ENCODE measurements at places on chromosomes 1 and 21. TPM values are rescaled to one million over a fixed set of nuclear protein-coding genes. Genes with fewer than 3 reads are reported as not detected.

The FCN3 gene
- total RNA-seq: not detected

The GBP7 gene
- not detected for total RNA-seq

The HSF2BP gene
- total RNA-seq: 3.9 TPM

The LRRC7 gene
- 0.10 TPM for total RNA-seq

The PRR9 gene
- total RNA-seq: not detected

The TCEA3 gene
- total RNA-seq: 0.72 TPM

The VAV3 gene
- total RNA-seq: 23.7 TPM

The LAMTOR5 gene
- 129 TPM for total RNA-seq

The KCND3 gene
- total RNA-seq: 0.08 TPM

The SPSB1 gene
- 12.2 TPM for total RNA-seq

DNA sequence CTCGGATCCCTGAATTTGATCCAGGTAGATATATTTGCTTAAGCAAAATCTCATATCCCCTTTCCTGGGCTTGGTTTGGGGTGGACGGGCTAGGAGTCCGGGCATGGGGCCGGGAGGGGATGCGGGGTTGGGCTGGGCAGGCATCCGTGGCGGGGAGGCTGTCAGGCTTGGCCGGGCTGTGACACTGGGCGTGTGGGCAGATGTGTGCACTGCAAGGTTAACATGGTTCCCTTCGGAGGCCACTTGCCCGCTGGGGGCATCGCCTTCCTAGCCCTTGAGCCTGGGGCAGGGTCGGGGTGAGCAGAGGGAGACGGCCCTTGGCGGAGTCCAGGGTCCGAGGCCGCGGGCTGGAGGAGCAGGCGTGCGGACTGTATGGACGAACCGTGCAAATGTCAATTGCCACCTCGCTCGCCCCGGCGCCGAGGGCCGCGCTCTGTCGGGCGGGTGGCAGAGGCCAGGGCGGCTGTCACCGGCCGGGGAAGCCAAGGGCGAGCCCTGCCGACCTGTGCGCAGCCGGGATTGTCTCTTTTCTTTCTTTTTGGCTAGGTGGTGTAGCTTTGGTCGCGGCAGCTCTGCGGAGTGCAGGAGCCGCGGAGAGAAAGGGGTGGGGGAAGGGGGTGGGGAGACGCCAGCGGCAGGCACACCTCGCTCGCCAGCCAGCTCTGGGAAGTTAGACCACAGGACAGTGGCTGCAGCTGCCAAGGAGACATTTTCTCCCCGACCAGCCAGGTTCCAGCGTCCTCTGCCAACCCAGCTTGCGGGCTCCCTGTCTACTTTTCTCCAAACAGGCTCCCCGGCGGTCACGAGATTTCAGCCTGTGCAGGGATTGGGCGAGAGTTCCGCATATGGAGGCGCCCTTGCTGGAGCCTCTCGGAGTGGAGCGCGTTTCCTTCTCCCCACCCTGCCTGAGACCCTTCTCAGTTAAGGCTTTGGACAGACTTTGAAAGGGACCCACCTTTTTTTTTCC, 1.3 kb downstream of the RCOR3 start:
- peak; percentile 75 for DNase-seq

DNA sequence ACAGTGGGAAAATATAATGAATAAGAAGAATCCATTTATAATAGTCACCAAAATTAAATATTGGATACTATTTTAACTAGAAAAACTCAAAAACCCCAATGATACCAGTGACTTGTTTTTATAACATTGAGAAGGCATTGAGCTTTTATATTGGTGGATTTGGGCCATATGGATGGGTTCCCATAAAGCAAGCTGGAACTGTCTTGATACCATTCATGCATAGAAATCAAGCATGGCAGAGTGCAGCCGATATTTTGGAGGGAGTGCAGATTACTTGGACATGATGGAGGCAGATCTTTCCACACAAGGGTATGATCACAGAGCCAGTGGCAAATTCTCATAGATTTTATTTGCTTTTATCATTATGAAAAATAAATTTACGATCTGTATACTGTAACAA, 3.8 kb upstream of the RWDD3 start:
- DNase-seq: no peak

GRCh38 chr1:76677416-76678405, 189.6 kb upstream of the ST6GALNAC5 start:
- no peak for DNase-seq

GRCh38 chr1:240732390-240732789, 120.4 kb upstream of the GREM2 start:
- DNase-seq: peak; percentile 83

GRCh38 chr1:233790662-233791371, 113.7 kb upstream of the SLC35F3 start:
- DNase-seq: peak; percentile 67

GRCh38 chr21:45484318-45484717, 57.9 kb downstream of the SLC19A1 start:
- DNase-seq: no peak

DNA sequence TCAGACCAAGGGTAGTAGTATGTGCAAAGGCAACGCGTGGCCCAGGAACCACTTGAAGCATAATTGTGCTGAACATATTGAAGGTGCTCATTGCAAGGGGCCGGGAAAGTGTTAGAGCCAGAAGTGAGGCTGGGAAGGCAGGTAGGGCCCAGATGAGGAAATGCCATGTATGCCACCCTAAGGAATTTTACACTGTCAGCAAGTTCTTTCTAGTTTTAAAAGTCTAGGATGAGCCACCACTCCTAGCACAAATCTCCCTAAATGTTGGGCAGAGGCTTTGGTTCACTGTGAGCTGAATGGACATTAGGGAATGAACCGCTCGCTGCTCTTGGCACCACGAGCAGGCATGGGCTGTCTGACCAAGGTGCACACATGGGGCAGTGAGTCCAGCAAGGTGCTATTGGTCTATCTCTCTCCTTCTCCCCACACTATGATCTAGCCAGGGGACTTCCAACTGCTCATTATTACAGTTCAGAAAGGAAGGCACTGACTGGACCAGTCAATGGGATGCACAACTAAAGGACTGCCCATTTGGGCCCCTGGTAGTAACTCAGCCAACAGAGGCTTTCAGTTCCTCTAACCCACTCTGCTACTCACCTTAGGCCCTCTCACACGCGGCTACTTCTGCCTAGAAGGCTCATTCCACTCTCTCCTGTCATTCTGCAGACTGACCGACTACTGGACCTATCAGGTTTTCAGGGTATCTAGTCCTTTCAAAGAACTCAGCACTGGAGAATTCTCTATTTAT, 2.0 kb downstream of the KANK4 start:
- no peak for DNase-seq

- no peak for DNase-seq
Measured at GRCh38 chr1:95640746-95641145, 406.7 kb downstream of the RWDD3 start.

GRCh38 chr1:45490626-45491486, at the start of gene TESK2:
TSS of gene TESK2 (minus strand) at chr1:45491163. CDS start at chr1:45457785, 33,378 bp downstream.
- peak; percentile 99 for DNase-seq

- DNase-seq: no peak
Measured at GRCh38 chr1:12125422-12126355, 41.1 kb upstream of the TNFRSF1B start.

DNA sequence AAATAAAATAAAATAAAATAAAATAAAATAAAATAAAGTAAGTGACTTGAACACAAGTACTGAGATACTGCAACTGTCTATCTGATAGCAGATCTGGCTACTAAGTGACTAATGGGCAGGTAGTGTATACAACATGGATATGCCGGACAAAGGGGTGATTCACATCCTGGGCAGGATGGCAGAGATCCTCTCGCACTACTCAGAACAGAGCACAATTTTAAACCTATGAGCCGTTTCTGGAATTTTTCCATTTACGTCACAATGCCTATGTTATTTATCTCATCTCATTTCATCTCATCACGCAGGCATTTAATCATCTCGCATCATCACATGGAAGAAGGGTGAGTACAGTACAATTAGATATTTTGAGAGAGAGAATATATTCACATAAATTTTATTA, 233.3 kb upstream of the COA6 start:
- peak; percentile 86 for DNase-seq

- no peak for DNase-seq
Measured at GRCh38 chr1:96313216-96313615, 408.4 kb upstream of the PTBP2 start.

DNA sequence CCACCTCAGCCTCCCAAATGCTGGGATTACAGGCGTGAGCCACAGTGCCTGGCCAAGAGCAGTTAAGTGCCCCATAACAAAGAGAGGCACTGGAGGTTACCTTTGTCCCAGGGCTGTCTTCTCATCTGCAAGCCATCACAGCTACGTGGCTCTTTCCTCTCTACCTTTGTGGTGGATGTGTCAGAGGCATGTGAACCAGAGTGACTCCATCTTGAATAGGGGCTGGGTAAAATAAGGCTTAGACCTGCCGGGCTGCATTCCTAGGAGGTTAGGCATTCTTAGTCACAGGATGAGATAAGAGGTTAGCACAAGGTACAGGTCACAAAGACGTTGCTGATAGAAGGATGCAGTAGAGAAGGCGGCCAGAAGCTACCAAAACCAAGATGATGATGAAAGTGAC, 59.4 kb upstream of the POU2F1 start:
- no peak for DNase-seq

- DNase-seq: no peak
Measured at GRCh38 chr1:239807361-239807760, 284.3 kb upstream of the FMN2 start.

Measured in H4 (cell line).